Astrocyte of the spinal cord (primary cell): ENCODE measurements at places on chromosomes 11 and 22.
A peak's percentile ranks its signal among the peaks of the same experiment; 100 is the strongest.

DNA sequence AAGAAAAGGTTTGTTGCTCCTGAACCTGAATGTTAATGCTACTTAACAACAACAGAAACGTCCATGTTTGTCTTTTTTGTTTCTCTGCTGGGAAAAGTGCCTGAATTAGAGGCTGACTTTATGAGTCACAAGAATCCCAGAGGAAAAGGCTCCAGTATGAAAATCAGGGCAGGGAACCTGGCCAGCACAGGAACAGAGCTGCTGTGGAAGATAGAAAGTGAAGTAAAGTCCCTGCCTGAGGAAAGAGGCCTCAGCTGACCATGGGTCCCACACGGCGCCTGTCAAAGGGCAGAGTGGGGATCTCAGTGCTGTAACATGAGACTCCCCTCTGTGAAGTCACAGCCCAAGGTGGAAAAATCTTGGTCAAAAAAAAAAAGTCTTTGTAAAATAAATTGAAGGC is 632.3 kb upstream of the CCDC90B start:
- DNase-seq = peak; percentile 8

- DNase-seq = peak; percentile 82
These were observed 258.9 kb upstream of the ARHGAP20 start for GRCh38 chr11:110971140-110971539.

DNA sequence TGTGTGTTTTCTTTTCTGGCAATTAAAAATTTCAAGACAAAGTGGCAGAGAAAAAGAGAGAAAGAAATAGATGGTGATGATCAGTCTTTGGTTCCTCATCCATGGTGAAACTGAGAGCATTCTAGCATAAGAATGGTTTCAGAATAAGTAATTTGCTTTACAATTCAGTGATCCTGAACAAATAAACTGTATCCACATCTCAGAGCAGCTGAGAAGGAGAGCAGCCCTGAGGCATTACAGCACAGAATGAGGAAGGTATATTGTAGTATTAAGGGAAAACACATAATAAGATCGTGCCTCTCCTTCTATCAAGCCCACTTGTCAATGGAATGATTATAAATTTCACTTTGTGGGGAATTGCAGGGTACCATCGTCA is 17.4 kb downstream of the LUZP2 start:
- no peak for DNase-seq

GRCh38 chr11:134060316-134060715 is 8.6 kb upstream of the JAM3 start:
- no peak for DNase-seq

GRCh38 chr22:30244066-30244465 is 2.5 kb downstream of the LIF start:
- DNase-seq = no peak

- no peak for DNase-seq
These were observed 38.2 kb downstream of the TXN2 start for GRCh38 chr22:36443198-36443770.

GRCh38 chr11:66112601-66113499 is 42.8 kb downstream of the PACS1 start:
- peak; percentile 89 for DNase-seq

DNA sequence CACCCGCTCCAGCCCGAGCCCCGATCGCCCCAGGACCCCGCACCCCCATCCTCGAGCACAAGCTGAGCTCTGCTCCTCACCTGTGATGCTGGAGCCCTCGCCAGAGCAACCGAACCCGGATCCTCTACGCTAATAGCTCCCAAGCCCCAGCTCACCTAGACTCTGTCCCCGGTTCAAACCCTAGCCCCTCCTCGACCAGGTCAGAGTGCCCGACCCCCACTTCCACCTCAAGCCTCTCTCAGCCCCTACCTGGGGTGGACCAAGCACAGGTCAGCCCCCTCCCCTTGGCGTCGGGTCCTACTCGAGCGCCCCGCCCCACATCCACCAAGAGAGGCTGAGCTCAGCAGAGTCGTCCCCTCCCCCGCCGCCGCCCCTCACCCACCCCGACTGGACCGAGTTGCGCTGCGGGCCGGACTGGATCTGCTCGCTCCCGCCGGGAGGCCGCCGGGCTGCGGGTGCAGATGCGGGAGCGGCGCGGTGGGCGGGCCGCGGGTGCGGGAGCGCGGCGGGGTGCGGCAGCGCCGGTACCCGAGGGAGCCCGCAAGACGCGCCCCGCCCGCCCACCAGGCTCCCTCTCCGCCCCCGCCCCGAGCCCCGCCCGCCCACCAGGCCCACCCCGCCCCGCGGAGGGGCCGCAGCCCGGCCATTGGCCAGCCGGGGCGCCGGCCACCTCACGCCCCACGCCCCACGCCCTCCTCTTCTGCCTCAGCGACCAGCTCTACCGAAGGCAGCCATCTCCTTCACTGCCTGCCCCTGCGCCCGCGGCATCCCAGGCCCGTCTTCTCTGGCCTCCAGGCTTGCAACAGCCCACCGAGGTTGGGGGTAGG is 577 bp upstream of the DKK3 start:
- DNase-seq = peak; percentile 65

- peak; percentile 50 for DNase-seq
These were observed 30.3 kb upstream of the PISD start for GRCh38 chr22:31692186-31692886.

GRCh38 chr11:19359221-19360000 is 118.7 kb upstream of the E2F8 start:
- DNase-seq = no peak

- DNase-seq = no peak
These were observed 6.3 kb downstream of the SHANK3 start for GRCh38 chr22:50678651-50679521.

DNA sequence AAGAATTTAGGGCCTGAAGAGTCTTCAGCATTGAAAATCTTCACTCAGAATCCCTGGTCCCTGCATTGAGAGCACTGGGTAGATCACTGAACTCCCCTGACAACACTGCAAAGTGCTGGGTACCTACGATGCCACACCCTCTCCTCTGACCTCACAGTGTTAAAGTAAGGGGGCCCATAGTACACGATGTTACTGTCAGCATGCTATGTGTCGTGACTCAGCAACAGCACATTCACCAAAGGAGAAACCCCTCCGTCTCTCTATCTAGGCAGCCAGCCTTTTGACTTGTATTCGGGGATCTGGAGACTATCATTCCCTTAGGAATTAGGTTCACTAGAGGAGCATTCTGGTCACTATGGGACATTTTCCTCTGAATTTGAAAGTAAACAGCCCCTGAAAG is 67.4 kb upstream of the PITPNB start:
- DNase-seq = no peak

GRCh38 chr22:44363980-44364750 is 51.4 kb upstream of the SHISAL1 start:
- no peak for DNase-seq

DNA sequence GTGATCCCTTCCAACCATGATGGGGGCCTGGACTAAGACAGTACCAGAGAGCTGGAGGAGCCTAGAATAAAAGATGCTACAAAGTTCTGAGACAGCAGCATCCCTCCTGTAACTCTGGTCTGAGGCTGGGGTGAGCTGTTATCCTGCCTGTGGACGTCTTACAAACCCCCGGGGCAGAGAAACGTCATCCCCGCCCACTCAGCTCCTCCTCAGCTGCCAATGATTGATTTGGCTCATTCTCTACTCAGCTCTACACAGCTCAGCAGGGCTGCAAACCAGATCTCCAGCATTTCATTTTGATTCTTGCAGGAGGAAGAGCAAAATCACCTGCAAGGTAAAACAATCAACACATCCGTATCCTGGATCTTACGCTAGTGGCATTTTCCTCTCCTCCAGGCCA is 55.5 kb downstream of the CSNK2A3 start:
- no peak for DNase-seq

DNA sequence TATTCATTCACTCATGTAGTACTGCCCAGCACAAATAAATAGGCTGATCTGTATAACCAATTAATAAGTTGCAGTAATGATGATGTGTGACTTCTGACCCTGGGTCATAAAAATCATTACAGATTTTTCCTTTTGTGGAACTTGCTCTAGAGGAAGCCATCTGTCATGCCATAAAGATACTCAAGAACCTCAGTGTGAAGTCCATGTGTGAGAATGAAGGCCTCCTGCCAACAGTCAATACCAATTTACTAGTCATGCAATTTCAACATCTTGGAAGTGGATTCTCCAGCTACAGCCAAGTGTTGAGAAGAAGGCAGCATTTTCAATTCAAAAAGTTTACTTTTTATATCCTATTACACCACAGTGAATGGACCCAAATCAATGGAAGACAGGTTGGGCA is 435.6 kb upstream of the LRRC4C start:
- DNase-seq = no peak

GRCh38 chr11:61639816-61640443 is 40.3 kb upstream of the DAGLA start:
- DNase-seq = peak; percentile 29

DNA sequence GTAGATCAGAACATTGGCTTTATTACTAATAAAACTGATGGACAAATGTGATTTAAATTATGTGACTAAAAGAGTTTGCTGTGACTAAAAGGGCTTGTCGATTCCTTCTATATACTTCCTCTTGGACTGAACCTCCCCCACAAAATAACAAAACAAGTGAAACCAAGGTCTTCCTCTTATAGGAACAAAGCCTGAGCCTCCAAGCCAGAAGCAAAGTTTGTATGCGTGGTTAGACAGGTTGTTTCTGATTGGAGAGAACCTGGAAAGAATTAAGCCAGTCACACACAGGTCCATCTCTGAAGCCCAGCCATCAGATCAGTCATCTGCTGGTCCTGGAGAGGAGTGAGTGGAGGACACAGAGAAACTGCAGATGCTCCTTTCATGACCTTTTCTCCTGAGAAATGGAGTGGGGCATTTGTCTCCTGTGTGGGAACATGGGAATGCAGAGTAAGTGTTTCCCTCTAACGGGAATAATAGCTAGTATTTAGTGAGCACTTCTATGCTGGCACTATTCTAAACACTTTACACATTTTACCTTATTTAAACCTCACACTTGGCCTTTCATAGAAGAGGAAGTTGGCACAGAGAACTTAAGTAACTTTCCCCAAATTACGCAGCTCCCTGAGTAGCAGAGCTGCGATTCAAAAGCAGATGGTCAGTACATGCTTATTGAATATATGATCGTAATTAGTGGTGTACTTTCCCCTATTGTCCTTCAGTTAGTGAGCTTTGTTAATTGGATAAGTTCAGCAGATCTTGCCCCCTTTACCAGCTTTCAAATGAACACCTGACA is 77.1 kb downstream of the UVRAG start:
- no peak for DNase-seq

GRCh38 chr11:266676-267439 is 11.3 kb upstream of the NLRP6 start:
- no peak for DNase-seq

DNA sequence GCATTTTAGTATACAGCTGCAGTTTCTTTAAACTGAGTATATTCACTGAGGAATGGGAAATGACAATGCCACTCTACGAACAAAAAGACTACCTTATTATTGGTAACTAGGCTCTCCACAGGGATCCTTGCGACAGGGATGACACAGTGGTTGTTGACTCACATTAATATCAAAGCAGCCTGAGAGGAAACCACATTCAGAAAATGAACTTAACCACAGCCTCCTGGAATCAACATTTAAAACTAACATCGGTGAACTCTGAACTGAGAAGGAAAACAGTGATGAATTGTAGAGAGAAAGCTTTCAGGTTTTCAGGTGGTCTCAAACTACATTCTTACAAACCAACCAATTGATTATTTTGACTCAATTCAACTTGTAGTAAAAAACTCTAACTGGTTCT is 90.3 kb upstream of the MTMR2 start:
- peak; percentile 65 for DNase-seq

- DNase-seq = no peak
These were observed 391.9 kb upstream of the CADM1 start for GRCh38 chr11:115896084-115896483.

DNA sequence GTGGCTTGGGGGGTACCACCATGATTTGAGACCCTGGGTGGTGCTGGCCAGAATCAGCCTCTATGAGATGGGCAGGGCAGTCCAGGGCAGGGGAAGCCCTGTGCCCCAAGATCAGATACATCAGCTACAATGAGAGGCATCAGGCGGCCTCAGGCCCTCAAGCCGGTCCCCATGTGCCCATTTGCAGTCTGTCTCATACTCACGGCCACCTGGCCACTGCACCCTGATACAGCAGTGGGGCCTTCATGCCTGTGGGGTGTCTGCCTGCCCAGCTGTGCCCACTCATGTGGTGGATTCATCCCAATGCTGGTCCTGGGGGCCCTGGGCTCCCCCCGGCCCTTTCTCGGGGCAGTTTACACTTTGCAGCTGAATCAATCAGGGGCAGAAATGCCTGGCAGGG is 42.4 kb upstream of the KCNQ1OT1 start:
- no peak for DNase-seq

GRCh38 chr11:65212226-65212801 is 30.6 kb downstream of the CAPN1 start:
- DNase-seq = no peak

- DNase-seq = no peak
These were observed 115.4 kb downstream of the CCDC34 start for GRCh38 chr11:27247660-27248059.

GRCh38 chr11:133173810-133174412 is 358.4 kb downstream of the OPCML start:
- no peak for DNase-seq

DNA sequence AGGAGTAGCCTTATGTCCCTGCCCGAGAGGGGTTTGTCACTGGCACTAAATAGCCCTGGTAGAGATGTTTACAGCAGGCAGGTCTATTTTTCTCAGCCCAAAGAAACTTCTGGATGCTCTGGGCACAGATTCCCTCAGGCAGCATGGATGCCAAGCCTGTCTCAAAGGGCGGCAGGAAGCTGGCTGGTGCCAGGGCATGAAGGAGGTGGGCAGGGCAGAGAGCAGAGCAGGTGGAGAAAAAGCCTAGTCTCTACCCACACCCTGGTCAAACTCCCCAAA is 4.1 kb upstream of the GAS2L1 start:
- DNase-seq = no peak

DNA sequence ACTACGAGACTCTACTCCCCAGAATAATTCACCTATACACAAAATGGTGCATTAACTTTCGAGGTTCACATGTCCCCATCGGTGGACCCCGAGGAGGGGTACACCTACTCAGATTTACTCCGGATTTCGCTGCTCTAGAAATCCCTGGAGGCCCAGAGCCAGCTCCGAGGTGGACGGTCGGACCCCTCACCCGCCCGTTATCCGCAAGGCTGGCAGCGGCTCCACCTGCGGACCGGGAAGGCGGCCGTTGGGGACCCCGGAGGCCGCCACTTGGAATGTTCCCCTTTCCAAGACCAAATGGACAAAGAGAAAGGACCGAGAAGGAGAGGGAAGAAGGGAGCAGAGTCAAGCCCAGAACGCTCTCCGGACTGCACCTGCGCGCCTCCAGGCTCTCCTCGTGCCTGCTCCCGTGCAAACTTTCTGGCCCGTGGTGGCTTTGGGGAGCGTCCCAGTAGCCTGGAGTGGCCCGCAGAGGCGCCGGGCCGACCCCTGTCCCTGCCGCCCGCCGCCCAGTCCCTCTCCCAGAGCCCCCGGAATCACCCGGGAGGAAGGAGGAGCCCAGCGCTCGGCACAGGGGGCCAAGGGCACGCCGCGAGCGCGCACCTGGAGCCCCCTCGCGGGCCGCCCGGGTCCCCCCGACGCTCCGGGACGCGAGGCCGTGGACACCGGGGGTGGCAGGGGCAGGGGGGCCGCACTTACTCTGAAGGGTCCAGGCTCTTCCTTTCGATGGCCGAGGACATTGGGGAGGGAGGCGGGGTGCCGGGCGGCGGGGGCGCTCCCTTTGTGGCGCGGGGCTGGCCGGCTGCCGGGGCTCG is 23.0 kb downstream of the LMO2 start:
- no peak for DNase-seq

GRCh38 chr11:20355221-20356219 is 8.0 kb upstream of the HTATIP2 start:
- peak; percentile 58 for DNase-seq

- DNase-seq = no peak
These were observed 18.8 kb downstream of the SC5D start for GRCh38 chr11:121311373-121311772.

- DNase-seq = peak; percentile 60
These were observed 844 bp downstream of the PCF11 start for GRCh38 chr11:83157594-83158356.
